ENCODE measurements at places on chromosomes 12 and 14. TPM values are rescaled to one million over a fixed set of nuclear protein-coding genes. Genes with fewer than 3 reads are reported as not detected.

Gene A2M
- total RNA-seq = 306 TPM

Gene CCDC196
- total RNA-seq = not detected

Gene GZMB
- total RNA-seq = 1.4 TPM

Gene PCED1B
- total RNA-seq = 3.3 TPM

Gene COX14
- 48.9 TPM for total RNA-seq

Gene SOAT2
- 0.41 TPM for total RNA-seq

Gene WNT5B
- total RNA-seq = 15.3 TPM

Gene KIF26A
- 28.4 TPM for total RNA-seq

Gene ADGRD1
- 16.8 TPM for total RNA-seq

Gene PALS1
- 82.5 TPM for total RNA-seq

Gene MYO1A
- 0.64 TPM for total RNA-seq

Gene SVOP
- total RNA-seq = 0.12 TPM

Data from metanephros (tissue), 2 donors.